Stimulated activated memory B cell treated with anti-CD40 and anti-IgM and Interleukin-4, amounts not matched to agents 10 μg/mL and 1 μg/mL and 100 μg/mL, for 72 hours (primary cell): ENCODE measurements at places on chromosomes 12 and 14.
A peak's percentile ranks its signal among the peaks of the same experiment; 100 is the strongest.

GRCh38 chr14:106044949-106045596, 518.7 kb downstream of the TMEM121 start:
- ATAC-seq, result peak; percentile 81

DNA sequence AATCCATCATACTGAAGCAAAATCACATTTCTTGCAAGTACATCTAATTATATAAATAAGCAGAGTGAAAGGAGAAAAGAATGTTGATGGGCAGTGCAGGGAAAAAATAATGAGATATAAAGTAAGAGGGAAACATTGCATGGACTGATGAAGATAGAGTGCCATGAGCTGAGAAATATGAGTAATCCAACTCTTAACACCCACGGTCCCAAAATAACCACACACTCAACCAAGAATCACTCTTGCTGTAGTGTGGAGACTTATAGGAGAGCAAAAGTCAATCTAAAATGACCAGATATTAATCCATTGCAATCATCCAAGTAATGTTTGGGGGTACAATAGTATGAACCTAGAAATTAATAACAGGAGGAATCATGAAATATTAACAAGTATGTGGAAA, 40.2 kb downstream of the MYF5 start:
- no peak for ATAC-seq

DNA sequence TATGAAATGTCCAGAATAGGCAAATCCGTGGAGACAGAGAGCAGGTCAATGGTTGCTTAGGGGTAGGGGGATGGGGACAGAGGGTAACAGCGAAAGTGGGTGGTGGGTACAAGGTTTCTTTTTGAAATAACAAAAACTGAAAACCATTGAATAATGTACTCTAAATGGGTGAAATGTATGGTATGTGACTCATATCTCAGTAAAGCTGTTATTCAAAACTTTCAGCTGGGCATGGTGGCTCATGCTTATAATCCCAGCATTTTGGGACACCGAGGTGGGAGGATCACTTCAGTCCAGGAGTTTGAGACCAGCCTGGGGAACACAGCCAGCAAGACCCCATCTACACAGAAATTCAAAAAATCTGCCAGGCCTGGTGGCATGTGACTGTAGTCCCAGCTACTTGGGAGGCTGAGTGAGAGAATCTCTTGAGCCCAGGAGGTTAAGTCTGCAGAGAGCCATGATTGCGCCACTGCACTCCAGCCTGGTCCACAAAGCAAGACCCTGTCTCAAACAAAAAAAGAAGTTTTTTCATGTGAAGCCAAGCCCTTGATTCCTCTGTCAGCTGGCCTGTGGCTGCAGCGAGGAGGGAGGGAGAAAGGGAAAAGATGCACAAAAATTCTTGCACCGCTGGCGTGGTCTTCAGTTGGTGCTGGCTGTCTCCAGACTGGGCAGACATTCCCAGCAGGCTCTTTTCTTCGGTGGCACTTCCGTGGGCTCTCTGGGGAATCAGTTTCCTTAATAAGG, 248.2 kb downstream of the SLC41A2 start:
- ATAC-seq, result no peak

GRCh38 chr12:6382982-6383381, 980 bp upstream of the LTBR start:
- ATAC-seq, result no peak

DNA sequence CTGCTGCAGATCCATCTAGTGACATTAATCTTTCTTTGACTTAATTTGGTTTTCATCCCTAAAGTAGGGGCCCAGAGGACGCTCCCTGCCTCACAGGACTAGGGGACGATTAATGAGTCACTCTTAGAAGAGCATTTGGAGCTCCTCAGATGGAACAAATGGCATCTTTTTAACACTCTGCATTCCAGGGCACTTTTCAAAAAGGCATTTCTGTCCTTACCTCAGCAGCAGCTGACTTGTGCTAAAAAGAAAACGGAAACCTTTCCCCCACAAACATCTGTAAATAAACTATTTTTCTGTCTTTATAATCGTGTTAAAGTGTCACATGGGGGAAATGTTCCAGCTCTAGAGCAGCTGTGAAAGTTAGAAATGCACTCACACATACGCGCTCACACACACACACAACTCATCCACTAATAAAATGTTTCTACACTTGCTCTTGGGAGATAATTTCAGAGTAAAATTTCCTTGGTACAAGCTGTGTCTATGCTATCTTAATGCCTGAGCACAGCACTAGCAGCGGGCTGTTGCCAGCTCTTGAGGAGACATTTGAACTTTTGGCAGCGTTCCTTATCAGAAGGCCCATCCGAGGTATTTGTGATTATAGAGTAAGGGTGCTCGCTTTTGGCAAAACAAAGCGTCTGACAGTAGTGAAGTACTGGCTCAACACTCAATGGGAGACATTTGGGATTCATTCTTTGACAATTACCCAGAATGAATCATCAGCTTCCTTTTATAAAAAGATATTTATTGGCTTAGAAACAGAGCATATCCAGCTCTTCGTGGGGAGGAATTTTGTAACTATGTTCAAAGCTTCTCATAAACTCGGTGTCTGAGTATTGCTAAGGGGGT, 141.3 kb downstream of the PLXNC1 start:
- ATAC-seq, result no peak

GRCh38 chr12:55036326-55037115, 16.7 kb downstream of the NEUROD4 start:
- no peak for ATAC-seq

- ATAC-seq, result no peak
Observed at GRCh38 chr14:89060191-89060590, 235.7 kb downstream of the TTC8 start.

DNA sequence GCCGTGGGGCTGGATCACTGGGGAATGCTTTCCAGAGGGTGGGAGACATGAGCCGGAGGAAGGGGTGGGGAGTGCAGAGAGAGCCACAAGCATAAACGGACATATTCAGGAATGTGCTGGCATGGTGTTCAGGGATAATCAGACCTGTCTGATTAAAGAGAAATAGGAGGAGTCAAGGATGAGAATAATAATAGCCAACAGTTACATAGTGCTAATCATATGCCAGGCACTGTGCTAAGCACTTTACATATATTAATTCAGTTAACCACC, 43.7 kb downstream of the LTBP2 start:
- no peak for ATAC-seq

- peak; percentile 39 for ATAC-seq
Observed at GRCh38 chr12:93616584-93617101, 44.2 kb downstream of the SOCS2 start.

DNA sequence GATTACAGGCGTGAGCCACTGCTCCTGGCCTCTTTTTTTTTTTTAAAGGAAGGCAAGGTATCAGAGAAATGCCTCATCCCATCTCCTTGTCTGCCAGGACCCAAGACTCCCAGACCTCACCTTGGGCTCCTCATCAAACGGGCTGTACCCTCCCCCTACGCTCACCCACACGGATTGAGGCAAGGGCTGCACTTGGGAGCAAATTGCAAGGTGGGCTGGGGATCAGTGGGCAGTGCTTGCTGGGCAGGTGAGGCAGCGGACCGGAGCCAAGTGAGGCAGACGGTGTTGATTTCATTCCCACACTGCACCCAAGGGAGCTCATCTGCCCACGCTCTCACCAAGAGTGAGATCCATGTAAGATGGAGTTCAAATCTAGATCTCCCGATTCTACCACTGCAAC, 41.0 kb upstream of the DICER1 start:
- no peak for ATAC-seq

- ATAC-seq, result no peak
Observed at GRCh38 chr12:19527866-19528265, 88.6 kb downstream of the AEBP2 start.

GRCh38 chr14:34710744-34711143, 3.6 kb downstream of the CFL2 start:
- no peak for ATAC-seq

- ATAC-seq, result peak; percentile 61
Observed at GRCh38 chr14:95463171-95463901, 53.1 kb downstream of the SYNE3 start.

DNA sequence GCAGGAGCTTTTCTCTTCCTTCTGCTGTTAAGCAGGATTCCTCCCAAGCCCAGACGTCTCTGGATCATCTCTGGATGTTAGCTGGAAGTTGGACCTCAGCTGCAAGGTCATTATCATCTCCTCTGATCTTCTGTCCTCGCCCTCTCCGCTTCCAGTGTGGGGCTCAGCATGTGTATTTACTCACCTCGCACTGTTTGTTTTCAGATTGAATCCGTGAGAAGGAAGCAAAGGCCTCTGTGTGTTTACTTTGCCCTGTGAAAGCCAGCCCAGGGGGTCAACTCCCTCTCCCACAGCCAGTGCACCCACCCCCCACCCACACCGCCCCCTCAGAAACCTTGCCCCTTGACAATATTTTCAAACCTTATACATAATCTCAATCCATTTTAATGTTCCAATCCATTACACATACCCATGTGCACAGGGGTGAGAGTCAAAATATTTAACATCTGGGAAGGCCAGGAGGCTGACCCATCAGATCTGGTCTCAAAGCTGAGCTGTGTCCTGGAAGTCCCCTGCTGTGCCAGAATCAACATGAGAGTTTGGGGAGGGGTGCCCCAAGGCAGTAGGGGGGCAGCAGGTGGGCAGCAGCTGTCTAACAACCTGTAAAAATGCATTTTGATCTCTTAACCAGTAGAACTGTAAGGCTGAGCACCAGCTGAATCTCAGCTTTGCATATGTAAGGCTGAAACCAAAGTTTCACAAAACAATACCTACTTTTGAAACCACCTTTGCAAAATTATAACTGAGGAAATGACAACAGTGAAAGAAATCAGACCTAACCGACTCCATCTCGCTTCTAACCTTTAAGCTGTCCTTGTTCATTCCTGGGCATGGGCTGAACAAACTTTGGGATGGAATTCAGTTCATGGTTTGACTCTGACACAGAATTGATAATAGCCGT, 157.9 kb downstream of the ZNF664 start:
- no peak for ATAC-seq

GRCh38 chr14:59085207-59085739, 103.2 kb upstream of the DAAM1 start:
- ATAC-seq, result no peak

DNA sequence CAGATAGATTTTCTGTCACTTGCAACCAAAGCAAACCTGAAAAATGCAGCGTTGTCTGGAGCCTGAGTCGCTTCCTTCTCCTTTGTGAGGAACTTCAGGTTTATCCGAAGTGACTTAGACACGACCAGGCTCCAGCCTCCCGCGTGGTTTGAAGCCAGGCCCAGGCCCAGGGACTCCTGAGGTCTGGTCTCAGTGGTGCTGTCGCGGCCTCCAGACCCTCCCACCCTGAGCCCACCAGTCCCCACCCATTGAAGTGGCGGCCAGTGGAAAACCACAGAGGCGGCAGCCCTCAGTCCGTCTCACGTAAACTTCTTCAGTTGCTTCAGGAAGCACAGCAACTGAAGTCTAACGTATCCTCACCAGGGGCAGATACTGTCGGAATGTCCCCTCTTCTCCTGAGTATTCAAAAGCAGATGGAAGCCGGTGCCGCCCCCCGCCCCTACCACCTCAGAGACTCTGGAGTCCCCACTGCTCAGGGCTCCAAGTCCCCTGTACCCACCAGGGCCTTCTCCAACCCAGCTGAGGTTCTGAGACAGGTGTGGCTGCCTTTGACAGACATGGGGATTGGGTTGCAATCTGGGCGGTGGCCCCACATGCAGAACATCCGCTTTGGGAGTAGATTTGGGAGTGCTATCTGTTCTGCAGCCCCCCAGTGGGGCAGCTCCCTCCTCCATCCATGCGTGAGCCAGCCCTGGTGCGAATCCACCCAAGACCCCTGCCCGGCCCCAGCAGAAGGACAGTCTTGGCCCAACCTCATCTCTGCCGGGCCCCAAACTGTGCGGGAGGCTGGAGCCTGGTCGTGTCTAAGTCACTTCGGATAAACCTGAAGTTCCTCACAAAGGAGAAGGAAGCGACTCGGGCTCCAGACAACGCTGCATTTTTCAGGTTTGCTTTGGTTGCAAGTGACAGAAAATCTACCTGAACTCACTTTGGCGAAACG, 26.6 kb upstream of the GALNT9 start:
- ATAC-seq, result no peak

DNA sequence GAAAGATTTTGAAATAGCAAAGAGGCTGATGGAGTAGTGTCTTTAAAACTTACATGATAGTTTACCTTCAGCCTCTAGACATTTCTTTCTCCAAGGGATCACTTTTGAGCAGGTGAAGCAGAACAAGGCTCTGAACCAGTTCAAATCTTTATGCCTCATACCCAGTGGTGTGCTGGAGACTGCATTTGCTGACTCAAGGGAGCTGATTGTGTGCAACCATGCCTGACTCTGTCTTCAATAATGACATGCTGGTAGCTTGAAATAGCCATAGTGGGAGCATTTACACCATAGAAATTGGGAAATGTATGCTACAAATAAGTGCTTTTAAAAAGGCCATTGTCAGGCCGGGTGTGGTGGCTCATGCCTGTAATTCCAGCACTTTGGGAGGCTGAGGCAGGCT, 482.0 kb downstream of the TMTC2 start:
- no peak for ATAC-seq
